Activated CD8-positive, alpha-beta memory T cell treated with anti-CD3 and anti-CD28 coated beads, Interleukin-2, amount 10 ng/mL, durations not matched to agents 7 days and 5 days (primary cell): ENCODE measurements at places on chromosomes 16 and 17. TPM values are rescaled to one million over a fixed set of nuclear protein-coding genes. Genes with fewer than 3 reads are reported as not detected.

GRCh38 chr17:34076743-34077631, 178.1 kb upstream of the CCL2 start:
- no peaks in the 10 kb centered on the region for H3K36me3 ChIP-seq
- H3K27me3 ChIP-seq: peaks cover 3% of the 10 kb centered on the region
- H3K4me1 ChIP-seq: no peaks in the 10 kb centered on the region
- no peak overlapping the region for H3K27ac ChIP-seq
- no peak overlapping the region for H3K4me3 ChIP-seq
- DNase-seq: no peak

DNA sequence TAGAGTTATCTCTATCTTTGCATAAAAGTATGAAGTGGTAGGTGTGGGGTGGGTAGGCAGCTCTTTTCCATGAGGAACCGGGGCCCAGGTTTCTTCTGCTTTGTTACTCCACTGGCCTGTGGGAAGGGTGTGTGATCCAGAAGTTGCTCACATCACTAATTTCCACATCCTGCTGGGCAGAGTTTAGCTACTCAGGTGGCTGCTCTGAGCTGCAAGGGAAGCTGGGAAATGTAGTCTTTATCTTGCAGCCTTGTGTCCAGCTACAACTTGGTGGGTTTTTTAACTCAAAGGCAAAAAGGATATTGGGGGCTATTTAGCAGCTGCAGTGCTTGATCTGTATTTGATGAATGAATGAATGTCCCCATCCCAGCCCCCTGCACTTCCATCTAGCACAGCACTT, 335.3 kb downstream of the SNX29 start:
- H3K27me3 ChIP-seq: no peaks in the 10 kb centered on the region
- DNase-seq: no peak
- H3K36me3 ChIP-seq: no peaks in the 10 kb centered on the region
- H3K4me3 ChIP-seq: no peak overlapping the region

GRCh38 chr17:11996722-11997146, 541 bp downstream of the ZNF18 start:
- no peaks in the 10 kb centered on the region for H3K27me3 ChIP-seq
- DNase-seq: peak; percentile 73
- H3K4me1 ChIP-seq: peaks cover 21% of the 10 kb centered on the region
- peak overlapping the region; percentile 88 for H3K27ac ChIP-seq
- H3K4me3 ChIP-seq: peak overlapping the region; percentile 95
- H3K36me3 ChIP-seq: peaks cover 12% of the 10 kb centered on the region

DNA sequence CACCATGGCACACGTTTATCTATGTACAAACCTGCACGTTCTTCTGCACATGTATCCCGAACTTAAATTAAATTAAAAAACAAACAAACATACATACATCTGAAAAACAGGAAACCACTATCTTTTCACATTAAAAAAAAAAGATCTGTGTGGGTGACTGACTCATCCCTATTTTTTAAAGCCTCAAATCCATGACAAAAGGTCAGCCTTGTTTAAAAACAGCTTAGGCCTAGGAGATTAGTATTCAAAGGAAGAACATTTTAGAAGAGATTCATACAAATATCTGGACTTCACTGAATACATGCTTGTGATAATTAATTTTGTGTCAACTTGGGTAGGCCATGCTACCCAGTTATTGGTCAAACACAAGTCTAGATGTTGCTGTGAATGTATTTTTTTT, 4.7 kb upstream of the PRKAR1A start:
- peaks cover 45% of the 10 kb centered on the region for H3K4me1 ChIP-seq
- peaks cover 3% of the 10 kb centered on the region for H3K36me3 ChIP-seq
- no peak overlapping the region for H3K4me3 ChIP-seq

- H3K4me3 ChIP-seq: no peak overlapping the region
- H3K36me3 ChIP-seq: no peaks in the 10 kb centered on the region
- no peaks in the 10 kb centered on the region for H3K4me1 ChIP-seq
- no peak overlapping the region for H3K27ac ChIP-seq
- DNase-seq: no peak
Measured at GRCh38 chr16:26197707-26198106, 505.9 kb downstream of the HS3ST4 start.

DNA sequence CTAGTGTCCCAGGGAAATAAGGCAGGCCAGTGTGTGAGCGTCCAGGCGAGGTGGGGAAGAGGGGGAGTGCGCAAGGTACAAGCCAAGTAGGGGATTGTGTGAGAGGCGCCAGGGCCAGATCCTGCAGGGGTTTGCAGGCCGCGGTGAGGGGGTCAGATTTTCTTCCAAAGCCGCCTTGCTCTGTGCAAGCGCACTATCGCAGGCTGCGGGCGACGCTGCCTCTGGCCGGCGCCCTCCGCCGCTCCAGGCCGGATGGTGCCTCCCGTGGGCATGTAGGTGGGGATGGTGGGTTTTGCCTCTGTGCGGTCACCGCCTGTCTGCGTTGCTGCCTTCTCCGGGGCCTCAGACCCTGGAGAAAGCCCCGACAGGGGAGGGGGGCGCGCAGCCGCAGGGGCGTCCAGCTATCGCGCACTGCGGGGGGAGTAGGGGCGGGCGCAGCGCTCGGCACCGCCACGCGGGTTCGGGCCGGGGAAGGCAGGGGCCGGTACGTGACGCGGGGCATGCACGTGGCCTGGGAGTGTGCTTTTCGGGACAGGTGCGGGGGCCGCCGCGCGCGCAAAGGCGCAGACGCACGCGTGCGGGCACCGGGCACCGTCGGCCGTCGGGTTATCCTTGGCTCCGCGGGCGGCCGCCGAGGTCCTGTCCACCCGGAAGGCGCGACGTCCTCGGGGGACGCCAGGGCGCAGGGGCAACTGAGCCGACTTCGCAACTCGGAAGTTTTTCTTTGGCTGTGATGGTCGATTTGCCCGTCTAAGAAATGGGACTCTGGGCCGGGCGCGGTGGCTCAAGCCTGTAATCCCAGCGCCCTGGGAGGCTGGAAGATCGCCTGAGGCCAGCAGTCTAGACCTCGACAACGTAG, 1.1 kb upstream of the HAPSTR1 start:
- peaks cover 24% of the 10 kb centered on the region for H3K36me3 ChIP-seq
- H3K4me1 ChIP-seq: peaks cover 16% of the 10 kb centered on the region

ACSM2A gene
- 0.26 TPM for total RNA-seq

GRCh38 chr17:1485423-1486376, 6.8 kb downstream of the MYO1C start:
- H3K4me1 ChIP-seq: peaks cover 24% of the 10 kb centered on the region
- no peaks in the 10 kb centered on the region for H3K27me3 ChIP-seq
- peaks cover 5% of the 10 kb centered on the region for H3K36me3 ChIP-seq
- peak overlapping the region; percentile 74 for H3K4me3 ChIP-seq
- peak; percentile 77 for DNase-seq

NPTX1 gene
- total RNA-seq: 9.3 TPM

GRCh38 chr16:11410376-11411058, 65.3 kb downstream of the RMI2 start:
- H3K27me3 ChIP-seq: no peaks in the 10 kb centered on the region
- peaks cover 4% of the 10 kb centered on the region for H3K4me1 ChIP-seq
- H3K36me3 ChIP-seq: no peaks in the 10 kb centered on the region
- H3K27ac ChIP-seq: no peak overlapping the region
- DNase-seq: no peak
- no peak overlapping the region for H3K4me3 ChIP-seq

GRCh38 chr17:18959071-18959844, 7.3 kb downstream of the SLC5A10 start:
- H3K27ac ChIP-seq: no peak overlapping the region
- H3K36me3 ChIP-seq: no peaks in the 10 kb centered on the region
- no peak overlapping the region for H3K4me3 ChIP-seq
- H3K4me1 ChIP-seq: peaks cover 17% of the 10 kb centered on the region

MT1H gene
- total RNA-seq: not detected

GRCh38 chr17:22268214-22268911, 576.0 kb downstream of the KCNJ18 start:
- H3K36me3 ChIP-seq: no peaks in the 10 kb centered on the region
- H3K4me1 ChIP-seq: no peaks in the 10 kb centered on the region
- no peak for DNase-seq
- H3K27ac ChIP-seq: no peak overlapping the region
- no peak overlapping the region for H3K4me3 ChIP-seq

GRCh38 chr17:78684026-78684425, 98.0 kb downstream of the CYTH1 start:
- no peak overlapping the region for H3K27ac ChIP-seq
- H3K27me3 ChIP-seq: no peaks in the 10 kb centered on the region
- H3K4me3 ChIP-seq: no peak overlapping the region

- H3K4me3 ChIP-seq: no peak overlapping the region
- H3K27ac ChIP-seq: no peak overlapping the region
Measured at GRCh38 chr16:81550432-81550808, 105.8 kb downstream of the CMIP start.

DNA sequence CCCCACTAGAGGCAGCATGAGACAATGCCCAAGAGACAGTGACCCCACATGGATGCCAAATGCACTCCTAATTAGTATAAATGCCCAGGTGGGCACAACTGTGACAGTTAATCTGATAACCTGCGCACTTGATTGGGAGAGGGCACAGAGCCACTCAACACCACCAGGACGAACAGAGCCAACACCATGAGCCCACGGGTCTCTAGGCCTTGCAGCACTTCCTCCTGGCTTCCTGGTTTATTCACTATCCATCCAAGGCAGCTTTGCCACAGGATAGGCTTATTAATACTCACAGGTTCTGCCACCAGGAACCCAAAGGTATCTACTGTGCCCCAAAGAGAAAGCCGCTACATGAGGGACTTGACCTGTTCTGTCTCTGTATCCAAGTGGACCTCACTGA, 14.9 kb downstream of the AXIN2 start:
- no peak overlapping the region for H3K27ac ChIP-seq
- DNase-seq: no peak
- peaks cover 3% of the 10 kb centered on the region for H3K27me3 ChIP-seq
- no peaks in the 10 kb centered on the region for H3K4me1 ChIP-seq

DNA sequence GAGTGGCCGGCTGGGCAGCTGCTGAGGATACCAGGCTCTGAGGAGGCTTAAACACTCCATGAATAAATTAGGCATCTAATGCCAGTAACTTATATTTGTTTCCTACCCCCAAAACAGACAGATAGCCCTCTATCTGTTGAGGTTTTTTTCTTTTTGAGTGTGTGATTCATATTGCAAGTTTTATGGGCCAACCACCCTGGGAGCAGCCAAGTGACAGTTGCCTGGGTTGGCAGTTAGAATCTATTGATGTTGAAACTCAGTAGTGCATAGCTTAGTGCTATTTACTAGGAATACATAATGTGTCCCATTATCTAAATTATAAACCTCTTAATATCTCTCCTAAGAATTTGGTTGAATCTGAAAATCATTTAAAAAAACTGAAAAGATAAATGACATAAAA, 397.4 kb downstream of the CA10 start:
- H3K27ac ChIP-seq: no peak overlapping the region
- H3K27me3 ChIP-seq: no peaks in the 10 kb centered on the region
- no peaks in the 10 kb centered on the region for H3K36me3 ChIP-seq
- DNase-seq: no peak

- no peak for DNase-seq
- H3K36me3 ChIP-seq: no peaks in the 10 kb centered on the region
- no peak overlapping the region for H3K27ac ChIP-seq
- H3K27me3 ChIP-seq: no peaks in the 10 kb centered on the region
- H3K4me1 ChIP-seq: no peaks in the 10 kb centered on the region
Measured at GRCh38 chr16:59840169-59840568, 1106.1 kb upstream of the GOT2 start.

DNA sequence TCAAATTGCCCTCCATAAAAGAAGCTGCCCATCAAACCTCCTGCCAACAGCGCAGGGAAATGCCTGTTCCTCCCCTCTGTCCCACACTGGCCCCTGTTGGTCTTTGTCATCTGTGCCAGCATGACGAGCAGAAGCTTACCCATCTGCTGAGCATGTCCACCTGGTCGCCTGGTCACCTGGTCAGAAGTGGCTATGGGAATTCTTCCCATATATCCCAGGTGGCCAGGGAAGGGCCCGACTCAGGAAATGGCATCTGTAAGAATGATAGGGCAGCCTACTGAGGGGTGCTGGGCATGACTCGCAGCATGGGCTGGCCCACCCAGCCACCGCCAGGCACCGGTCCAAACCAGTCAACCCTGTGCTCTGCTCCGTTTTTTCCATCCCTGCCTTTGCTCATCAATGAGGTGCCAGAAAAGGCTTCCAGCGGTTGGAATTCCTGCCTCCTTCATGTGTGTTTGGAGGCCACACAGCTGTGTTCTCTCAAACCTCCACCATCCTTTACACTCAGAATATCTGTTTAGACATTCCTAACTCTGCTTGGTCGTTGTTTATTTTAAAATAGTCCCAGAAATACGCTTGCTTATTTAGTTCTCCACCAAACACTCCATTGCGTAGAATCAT, 145.2 kb downstream of the CLEC16A start:
- H3K4me1 ChIP-seq: peaks cover 72% of the 10 kb centered on the region
- no peak for DNase-seq
- no peak overlapping the region for H3K27ac ChIP-seq
- no peak overlapping the region for H3K4me3 ChIP-seq

GRCh38 chr17:80000981-80001775, 34.5 kb downstream of the TBC1D16 start:
- H3K27me3 ChIP-seq: no peaks in the 10 kb centered on the region
- H3K36me3 ChIP-seq: no peaks in the 10 kb centered on the region
- no peak overlapping the region for H3K4me3 ChIP-seq
- H3K4me1 ChIP-seq: peaks cover 23% of the 10 kb centered on the region

RNF222 gene
- 0.20 TPM for total RNA-seq

GRCh38 chr17:4365103-4365627, 1.3 kb downstream of the UBE2G1 start:
- H3K4me1 ChIP-seq: peaks cover 37% of the 10 kb centered on the region
- peak; percentile 95 for DNase-seq
- H3K27ac ChIP-seq: peak overlapping the region; percentile 86
- no peaks in the 10 kb centered on the region for H3K27me3 ChIP-seq

EXOC3L1 gene
- not detected for total RNA-seq

GRAP gene
- total RNA-seq: 10.4 TPM

- no peak for DNase-seq
- no peak overlapping the region for H3K4me3 ChIP-seq
- H3K27ac ChIP-seq: no peak overlapping the region
- H3K36me3 ChIP-seq: peaks cover 14% of the 10 kb centered on the region
- H3K27me3 ChIP-seq: no peaks in the 10 kb centered on the region
Measured at GRCh38 chr17:28078341-28079229, 36.1 kb downstream of the NLK start.

GRCh38 chr16:4515611-4516233, 22.9 kb downstream of the CDIP1 start:
- H3K36me3 ChIP-seq: peaks cover 18% of the 10 kb centered on the region
- peak overlapping the region; percentile 96 for H3K27ac ChIP-seq
- peaks cover 56% of the 10 kb centered on the region for H3K4me1 ChIP-seq
- H3K27me3 ChIP-seq: no peaks in the 10 kb centered on the region

DNA sequence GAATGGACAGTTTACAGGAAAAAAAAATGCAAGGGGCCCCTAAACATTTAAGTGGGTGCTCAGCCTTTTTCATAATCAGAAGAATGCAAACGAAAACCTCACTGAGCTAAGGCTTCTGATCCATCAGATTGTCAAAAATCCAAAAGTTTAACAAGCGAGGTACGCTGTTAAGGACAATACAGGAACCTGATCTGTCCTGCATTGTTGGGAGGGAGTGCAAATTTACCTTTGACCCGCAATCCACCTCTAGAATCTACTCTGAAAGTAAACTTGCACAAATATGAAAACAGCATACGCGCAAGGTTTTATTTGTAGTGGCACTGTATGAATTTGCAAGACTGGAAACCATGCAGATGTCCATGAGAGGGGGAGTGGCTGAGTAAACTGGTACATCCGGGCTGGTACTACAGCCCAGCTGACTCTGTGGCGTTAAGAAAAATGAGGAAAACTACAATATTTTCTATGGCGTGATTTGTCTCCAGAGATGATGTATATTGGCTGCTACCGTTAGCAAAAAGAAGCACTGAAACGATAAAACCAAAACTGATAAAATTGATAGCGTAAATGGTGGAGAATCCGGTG, 28.8 kb upstream of the ST6GALNAC1 start:
- H3K27ac ChIP-seq: peak overlapping the region; percentile 88
- peak overlapping the region; percentile 90 for H3K4me3 ChIP-seq
- peaks cover 3% of the 10 kb centered on the region for H3K27me3 ChIP-seq
- peaks cover 2% of the 10 kb centered on the region for H3K36me3 ChIP-seq
- peaks cover 26% of the 10 kb centered on the region for H3K4me1 ChIP-seq
